ENCODE measurements at places on chromosomes 3 and 15.

DNA sequence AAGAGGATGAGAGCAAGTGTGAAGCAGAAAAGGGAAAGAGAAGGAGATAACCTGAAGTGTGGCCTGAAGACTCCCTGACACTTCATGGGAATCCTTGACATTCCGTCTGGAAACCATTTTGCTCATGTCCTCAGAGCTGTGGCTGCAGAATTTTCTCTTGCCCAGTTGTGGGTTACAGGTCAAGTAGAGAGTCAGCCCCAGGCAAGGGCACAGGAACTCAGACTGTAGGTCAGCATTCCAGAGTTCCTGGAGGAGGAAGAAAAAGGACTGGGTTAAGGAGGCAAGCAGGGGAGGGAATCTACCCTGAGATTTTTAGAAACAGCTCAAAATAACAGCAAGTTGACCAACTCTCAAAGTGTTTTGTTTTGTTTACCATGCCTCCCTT is 4.1 kb upstream of the THSD4 start:
- no peak for DNase-seq

DNA sequence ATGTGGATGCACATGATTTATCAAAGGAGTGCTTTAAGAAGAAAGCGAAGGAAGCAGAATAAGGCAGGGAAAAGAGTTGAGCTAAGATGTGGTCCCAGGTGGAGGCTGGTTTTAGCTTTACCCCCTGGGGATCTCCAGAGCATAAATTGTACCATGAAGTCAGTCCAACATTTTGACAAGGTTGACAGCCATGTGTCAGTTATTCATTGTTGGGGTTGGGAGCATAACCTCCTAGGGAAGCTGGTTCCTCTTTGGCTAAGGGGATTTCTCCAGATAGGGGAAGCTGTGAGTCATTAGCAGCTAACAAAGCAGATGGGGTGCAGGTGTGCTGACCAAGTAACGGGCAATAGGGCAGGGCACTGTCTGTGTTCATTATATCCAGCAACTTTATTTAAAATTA is 123.7 kb upstream of the IGSF10 start:
- DNase-seq, result no peak

GRCh38 chr15:41975669-41976068 is 3.3 kb upstream of the EHD4 start:
- DNase-seq, result no peak

DNA sequence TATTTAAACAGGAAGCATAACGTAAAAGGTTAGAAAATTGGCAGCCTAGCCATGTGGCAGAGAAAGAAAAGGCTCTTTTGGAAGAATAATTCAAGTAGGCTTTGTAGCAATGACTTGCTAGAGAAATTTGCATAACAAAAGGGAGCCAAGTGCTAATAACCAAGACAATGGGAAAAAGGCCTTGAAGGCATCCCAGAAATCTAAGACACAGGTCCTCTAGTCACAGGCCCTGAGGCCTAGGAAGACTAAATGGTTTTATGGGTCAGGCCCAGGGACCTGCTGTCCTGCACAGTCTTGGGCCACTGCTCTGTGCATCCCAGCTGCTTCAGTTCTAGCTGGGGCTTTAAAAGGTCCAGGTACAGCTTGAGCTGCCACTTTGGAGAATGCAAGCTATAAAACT is 78.5 kb downstream of the FGF7 start:
- DNase-seq, result no peak

- no peak for DNase-seq
These were observed 124.3 kb upstream of the RGMA start for GRCh38 chr15:93213281-93213680.

- DNase-seq, result no peak
These were observed 530.2 kb downstream of the MCTP2 start for GRCh38 chr15:94761574-94761973.

- DNase-seq, result no peak
These were observed 54.7 kb downstream of the RPL39L start for GRCh38 chr3:187084580-187084979.

- DNase-seq, result peak; percentile 67
These were observed 711 bp downstream of the XXYLT1 start for GRCh38 chr3:195270079-195270816.

GRCh38 chr3:78834910-78835309 is 932.9 kb downstream of the ROBO1 start:
- DNase-seq, result no peak

DNA sequence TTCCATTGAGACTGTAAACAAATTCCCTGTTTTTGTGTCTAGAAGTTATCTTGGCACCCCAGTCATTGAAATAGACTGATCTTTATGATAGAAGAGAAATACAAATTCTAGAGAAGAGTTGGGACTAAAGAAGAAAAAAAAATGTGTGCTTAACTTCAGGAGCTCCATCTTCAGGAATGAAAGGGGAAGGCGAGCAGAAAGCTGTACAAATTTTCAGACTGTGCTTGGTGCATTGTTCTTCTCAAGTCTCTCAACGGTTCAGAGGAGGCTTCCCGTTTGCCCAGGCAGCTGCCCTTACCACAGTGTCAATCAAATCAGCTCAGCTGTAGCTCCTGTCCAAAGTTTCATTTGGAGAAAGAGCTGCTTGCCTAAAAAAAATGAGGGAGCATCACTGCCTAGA is 41.7 kb downstream of the OXSM start:
- no peak for DNase-seq

- no peak for DNase-seq
These were observed 5.3 kb upstream of the VIPR1 start for GRCh38 chr3:42497009-42497731.

DNA sequence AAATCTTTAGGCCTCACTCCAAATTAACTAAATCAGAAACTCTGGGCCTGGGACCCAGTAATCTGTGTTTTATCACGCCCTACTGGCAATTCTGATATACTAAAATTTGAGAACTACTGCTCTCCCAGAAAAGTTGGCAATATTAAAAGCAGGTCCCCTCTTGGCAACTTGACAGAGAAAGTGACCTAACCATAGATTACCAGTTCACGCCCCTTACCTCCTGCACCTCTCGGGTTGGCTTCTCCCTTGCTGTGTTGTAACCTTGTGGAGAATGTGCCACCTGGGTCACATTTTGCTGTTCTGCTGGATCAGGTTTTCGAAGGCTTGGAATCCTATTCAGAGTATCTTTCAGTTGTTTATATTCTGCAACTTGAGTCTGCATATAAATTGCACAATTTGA is 59.1 kb downstream of the GOLIM4 start:
- DNase-seq, result no peak

DNA sequence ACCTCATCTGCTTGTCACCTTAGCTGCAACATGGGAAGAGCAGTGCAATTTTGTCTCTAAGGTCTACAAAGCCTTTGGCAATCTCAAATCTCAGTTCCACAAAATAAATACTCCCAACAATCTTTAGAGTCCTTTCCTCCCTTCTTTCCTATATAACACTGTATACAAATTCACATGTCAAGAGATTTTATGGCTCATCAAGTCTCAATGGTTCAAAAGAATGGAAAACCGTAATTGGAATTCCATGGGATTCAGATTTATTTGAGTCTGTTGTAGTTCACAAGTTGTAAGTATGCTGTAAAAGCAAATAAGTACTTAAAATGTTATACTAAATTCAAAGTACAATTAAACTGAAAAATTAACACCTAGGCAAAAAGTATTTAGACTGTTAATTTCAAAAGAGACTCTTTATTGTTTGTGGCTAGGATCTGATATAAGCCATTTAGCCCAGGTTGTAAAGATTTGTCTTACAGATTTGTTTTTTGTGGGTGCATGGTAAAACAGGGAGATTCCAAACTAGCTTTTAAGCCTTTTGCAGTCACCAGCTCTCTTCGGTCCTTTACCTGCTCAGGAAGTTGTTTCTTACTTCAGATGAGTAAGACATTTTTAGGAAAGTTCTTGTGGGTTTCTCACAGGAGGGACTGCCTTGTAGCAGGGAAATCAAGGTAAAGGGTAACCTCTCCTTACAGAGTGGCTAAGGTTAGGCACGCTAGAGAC is 50.1 kb downstream of the CMSS1 start:
- DNase-seq, result no peak

- no peak for DNase-seq
These were observed 63.2 kb downstream of the LRRFIP2 start for GRCh38 chr3:37111199-37111598.

DNA sequence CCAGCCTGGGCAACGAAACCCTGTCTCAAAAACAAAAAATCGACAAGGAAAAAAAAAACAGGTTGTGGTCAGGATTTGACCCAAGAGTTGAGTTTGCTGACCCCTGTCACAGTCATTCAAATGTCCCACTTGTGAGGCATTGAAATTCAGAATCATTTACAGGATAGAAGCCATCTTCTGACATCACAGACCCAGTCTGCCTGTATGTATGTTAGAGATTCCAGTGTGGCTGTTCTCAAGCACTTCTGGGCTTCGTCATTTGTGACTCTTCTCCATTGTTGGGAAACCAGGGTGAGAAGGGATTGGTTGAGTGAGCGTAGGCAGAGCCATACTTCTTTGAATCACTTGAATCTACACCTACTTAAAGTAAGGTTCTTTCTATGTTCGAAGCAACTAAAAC is 57.1 kb downstream of the LMLN start:
- DNase-seq, result no peak

GRCh38 chr15:39608185-39609139 is 27.6 kb downstream of the THBS1 start:
- no peak for DNase-seq

GRCh38 chr3:31041161-31041978 is 146.9 kb upstream of the GADL1 start:
- no peak for DNase-seq

DNA sequence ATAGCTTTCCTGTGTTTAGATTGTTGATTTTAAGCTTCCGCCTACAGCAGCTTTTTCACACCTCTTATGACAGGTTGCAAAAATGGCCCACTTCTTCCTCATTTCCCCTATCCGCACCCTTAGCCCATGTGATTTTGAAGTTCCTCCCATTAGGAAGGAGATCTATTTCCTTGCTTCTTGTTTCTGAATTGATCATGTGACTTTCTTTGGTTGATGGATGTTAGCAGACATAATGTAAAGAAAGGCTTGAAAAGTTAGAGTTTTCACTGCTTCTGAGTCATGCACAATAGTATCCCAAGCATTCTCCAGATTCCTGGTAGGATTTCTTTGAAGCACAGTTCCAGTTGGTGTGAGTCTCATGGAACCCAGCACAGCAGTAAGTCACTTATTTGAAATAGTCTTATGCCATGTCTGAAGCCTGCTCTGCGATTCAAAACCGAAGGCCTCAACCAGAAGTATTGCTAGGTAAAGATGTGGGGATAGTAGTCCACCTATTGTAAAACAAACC is 76.6 kb downstream of the EDEM1 start:
- DNase-seq, result no peak

Data from NCI-H1436 (cell line).